Neural crest cell (in vitro differentiated cells): ENCODE measurements at places on chromosomes 1 and 21. TPM values are rescaled to one million over a fixed set of nuclear protein-coding genes. Genes with fewer than 3 reads are reported as not detected.

CAMK1G gene
- total RNA-seq: 1.1 and 1.8 TPM in 2 replicates

COL8A2 gene
- total RNA-seq: 0.09 TPM in 2 replicates

ZBTB37 gene
- 15.7 and 18.3 TPM in 2 replicates for total RNA-seq

NEGR1 gene
- total RNA-seq: 0.58 and 1.1 TPM in 2 replicates

ESRRG gene
- total RNA-seq: 1.5 TPM in 2 replicates

TNFSF4 gene
- total RNA-seq: 0.57 and 1.1 TPM in 2 replicates

DNA sequence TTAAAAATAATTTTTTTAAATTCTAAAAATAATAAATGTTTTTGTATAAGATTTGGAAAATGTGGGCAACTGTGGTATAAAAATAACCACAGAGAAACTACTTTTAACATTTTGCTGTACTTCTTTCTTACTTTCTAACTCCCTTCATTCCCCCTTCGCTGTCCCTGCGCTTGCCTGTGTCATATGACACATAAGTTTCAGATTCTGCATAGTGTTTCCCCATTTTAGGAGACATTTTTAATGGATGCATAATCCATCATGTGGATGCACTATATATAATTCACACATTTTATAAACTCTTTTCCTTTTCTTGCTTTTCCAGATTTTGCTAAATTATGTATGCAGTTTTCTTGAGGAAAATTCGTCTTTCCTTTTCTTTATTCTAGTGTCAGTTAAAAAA is 16.3 kb downstream of the ATG4C start:
- DNase-seq: no peak

GRCh38 chr1:159011751-159012150 is 2.0 kb downstream of the IFI16 start:
- DNase-seq: no peak

- DNase-seq: no peak
Measured at GRCh38 chr1:17802945-17803344, 47.8 kb downstream of the ACTL8 start.

DNA sequence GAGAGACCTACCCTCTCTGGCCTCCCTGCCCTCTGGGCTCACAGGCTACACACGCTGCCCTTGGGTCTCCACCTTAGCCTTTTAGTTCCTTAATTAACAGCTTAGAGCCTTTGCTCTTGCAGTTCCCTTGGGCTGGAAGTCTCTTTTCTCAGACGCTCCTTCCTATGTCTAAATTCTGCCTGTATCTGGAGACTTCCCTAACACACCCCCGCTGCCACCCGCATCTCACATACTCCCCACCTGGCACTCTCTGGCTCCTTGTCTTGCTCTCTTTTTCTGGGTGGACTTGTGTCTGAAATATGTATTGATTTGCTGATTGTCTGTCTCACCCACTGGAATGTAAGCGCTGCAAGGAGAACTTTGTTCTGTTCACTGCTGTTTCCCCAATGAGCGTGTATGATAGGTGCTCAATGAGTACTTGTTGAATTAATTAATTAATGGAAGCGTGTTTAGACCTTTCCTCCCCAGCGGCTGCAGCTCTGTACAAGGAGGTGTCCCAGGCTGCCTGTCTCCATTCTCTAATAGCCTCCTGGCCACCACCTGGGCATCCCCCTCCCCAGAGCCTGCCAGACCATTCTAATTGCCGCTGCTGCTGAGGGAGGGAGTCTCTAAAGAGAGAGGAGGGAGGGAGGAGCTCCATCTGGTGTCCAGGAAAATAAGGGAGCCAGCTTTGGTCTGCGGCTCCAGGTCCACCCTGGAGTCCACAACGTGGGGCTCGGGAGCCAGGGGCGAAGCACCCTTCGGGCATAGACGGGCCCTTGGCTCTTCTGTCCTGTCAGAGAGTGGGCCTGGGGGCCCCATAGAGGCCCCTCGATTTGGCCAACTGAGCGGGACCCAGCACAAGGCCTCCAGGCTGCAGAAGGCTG is 95.4 kb downstream of the RNF220 start:
- peak; percentile 51 for DNase-seq

- no peak for DNase-seq
Measured at GRCh38 chr1:237763137-237763536, 127.6 kb downstream of the ZP4 start.

GRCh38 chr1:233655301-233655740 is 41.4 kb downstream of the KCNK1 start:
- no peak for DNase-seq

DNA sequence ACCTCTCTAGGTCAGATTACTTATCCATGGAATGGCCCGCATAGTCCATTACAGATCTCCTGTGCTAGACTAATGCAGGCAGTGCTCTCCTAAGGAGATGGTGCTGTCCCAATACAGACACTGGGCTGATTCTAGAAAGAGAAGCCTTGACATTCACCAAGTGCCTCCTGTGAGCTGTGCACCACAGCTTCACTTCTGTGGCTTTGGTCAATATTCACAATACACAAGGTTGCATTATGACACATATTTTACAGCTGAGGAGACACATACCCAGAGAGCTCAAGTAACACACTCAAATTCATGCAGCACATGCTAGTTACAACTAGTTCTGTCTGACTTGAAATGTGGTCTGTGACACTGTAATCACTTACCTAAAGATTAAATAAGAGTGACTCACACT is 59.4 kb upstream of the LRRC8B start:
- no peak for DNase-seq

GRCh38 chr1:54542120-54542961 is 5.7 kb upstream of the ACOT11 start:
- DNase-seq: peak; percentile 67

GRCh38 chr1:19708567-19709110 is 44.0 kb downstream of the HTR6 start:
- DNase-seq: no peak

DNA sequence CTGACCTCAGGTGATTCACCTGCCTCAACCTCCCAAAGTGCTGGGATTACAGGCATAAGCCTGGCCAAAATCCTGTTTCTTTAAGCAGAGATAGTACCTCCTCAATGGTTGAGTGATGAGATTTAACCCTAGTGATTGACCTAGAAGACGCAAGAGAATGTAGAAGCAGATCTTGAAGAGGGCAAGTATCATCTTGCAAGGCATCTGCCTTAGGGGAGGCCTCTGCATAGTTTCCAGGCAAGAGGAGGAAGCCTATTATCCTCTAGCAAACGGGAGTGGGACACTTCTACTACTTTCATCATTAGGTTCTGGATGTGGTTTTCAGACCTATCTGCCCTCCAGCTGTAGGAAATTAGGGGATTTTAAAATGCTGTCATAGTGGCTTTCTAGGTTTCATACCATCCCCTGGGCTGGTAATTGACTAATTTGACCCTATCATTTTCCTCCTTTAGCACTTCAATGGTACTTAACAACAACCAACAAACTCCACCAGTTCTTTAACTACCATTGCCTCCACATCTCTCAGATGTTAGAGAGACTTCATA is 10.0 kb upstream of the TRIM62 start:
- DNase-seq: no peak

DNA sequence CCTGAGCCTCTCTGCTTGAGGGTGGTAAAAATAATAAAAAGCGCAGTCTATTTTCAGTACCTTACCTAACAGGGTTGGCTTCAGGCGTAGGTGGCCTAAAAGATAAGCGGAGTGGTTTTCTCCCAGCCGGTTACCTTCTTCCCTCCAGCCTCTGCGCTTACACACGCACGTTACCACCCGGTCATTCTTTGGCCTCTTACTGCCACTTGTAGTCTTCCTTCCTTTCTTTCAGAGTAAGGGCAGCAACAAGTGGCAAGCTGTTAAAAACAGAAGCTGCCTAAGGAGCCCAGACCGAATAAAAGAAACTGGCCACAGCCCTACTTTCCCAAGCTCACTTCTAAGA is 35.4 kb downstream of the CLCA1 start:
- no peak for DNase-seq

- no peak for DNase-seq
Measured at GRCh38 chr1:206449565-206449964, 20.7 kb upstream of the IKBKE start.

DNA sequence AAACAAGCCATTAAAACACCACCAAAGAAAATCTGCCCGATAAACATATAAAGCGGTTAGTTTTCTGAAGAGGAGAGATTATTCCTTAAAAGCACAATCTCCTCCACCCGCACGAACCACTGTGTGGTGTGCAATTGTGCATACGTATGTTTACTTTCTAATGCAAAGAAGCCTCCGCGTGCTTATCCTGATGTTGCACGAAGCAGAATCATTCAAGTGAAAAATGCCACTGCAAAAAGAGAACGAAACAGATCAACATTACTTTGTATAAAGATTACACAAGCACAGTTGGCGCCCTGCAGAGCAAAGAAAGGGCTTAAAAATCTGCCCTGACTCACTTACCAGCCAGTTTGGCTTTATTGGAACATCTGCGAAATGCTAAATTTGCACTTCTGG is 166.8 kb downstream of the ZNF281 start:
- no peak for DNase-seq

- DNase-seq: no peak
Measured at GRCh38 chr21:37405629-37406028, 39.1 kb downstream of the DYRK1A start.

DNA sequence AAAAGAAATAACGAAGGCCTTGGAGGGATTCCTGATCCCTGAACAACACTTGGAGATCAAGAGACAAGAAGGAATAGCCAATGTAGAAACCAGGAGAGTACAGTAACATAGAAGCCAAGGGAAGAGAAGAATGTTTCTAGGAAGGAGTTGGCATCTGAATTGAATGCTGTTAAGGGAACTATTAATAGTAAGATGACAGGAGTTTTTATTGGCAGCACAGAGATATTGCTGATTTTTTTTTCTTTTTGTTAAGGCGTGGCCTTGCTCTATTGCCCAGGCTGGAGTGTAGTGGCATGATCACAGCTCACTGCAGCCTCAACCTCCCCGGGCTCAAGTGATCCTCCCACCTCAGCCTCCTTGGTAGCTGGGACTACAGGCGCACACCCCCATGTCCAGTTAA is 9.6 kb upstream of the SFT2D2 start:
- DNase-seq: no peak

DNA sequence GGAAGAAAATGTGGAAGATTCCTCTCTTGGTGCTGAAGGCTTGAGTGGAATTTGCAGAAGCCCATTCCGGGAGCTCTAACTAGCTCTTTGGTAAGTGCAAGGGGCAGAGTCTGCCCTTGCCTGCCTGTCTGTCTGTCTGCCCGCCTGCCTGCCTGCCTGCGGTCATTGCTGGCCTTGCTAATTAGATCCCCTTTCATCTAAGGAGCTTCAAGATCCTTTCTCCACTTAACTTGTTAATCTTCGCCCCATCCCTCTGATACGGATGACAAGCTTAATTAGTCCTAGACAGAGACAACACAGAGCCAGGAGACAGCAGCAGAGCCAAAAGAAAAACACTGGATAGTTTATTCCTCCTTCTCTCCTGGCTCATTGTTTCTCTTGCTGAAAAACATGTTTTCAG is 80.2 kb upstream of the GADD45A start:
- no peak for DNase-seq

DNA sequence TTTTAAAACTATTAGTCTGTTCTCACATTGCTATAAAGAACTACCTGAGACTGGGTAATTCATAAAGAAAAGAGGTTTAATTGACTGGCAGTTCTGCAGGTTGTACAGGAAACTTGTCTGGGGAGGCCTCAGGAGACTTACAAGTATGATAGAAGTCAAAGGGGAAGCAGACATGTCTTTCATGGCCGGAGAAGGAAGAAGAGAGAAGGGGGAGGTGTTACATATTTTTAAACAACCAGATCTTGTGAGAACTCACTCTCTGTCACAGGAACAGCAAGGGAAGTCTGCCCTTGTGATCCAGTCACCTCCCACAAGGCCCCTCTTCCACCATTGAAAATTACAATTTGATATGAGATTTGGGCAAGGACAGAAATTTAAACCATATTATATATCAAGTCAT is 55.9 kb downstream of the CLIC4 start:
- no peak for DNase-seq

- no peak for DNase-seq
Measured at GRCh38 chr21:43786300-43786806, 3.0 kb upstream of the RRP1 start.

DNA sequence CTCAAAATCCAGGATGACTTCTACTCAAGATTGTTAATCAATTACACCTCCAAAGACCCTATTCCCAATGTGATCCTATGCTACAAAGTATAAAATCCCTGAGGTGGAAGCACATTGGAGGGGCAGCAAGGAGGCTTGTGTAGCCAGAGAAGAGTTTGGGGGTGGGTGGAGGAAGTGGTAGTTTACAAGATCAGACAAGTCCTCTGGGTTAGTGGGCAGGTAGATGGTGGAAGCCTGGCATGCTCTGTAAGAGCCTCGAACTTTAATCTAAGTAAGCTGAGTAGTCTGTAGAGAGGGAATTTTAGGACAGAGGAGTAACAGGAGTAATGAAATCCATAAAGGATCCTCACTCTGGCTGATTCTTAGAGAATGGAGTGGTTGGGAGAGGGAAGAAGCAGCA is 65.0 kb upstream of the KCTD3 start:
- DNase-seq: no peak

GRCh38 chr1:157852476-157852875 is 10.9 kb upstream of the CD5L start:
- no peak for DNase-seq
